ENCODE measurements at places on chromosomes 1 and 21. TPM values are rescaled to one million over a fixed set of nuclear protein-coding genes. Genes with fewer than 3 reads are reported as not detected.

DNA sequence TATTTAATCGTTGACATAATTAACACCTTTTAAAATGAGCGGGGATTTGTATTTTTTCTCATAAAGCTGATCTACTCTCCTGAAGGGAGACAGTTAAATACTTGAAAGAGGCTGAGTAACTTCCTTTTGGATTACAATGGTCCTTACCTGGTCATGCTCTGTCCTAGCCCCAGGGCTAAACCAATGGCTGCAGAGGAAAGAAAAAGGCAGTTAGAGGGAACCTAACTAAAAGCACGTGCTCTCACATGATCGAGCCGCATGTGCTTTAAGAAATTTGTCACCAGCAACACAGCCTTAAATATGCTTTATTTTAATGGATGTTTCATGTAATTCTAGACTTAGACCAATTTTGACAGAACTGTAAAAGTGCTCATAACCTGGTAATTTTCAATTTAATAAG lies 132.7 kb downstream of the GPATCH2 start:
- DNase-seq, result no peak

DNA sequence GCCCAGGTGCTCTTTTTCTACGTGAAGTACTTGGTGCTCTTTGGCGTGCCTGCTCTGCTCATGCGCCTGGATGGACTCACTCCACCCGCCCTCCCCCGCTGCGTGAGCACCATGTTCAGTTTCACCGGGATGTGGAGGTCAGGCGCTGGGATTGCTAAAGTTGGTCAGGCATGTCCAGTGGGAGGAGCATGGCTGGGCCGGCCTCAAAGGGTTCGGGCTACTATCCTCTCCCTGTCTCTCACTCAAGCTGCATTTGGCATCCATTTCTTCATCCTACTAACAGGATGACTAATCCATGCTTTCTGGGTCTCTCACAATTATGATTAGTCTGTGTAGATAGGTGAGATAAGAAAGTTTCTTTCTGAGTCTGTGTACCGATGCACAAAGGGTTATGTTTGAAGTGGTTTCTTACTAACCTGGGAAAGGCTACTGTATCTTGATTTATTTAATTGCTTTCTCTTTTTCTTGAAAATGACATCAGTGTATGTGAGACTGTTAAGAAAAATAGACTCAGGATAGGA lies 135.9 kb downstream of the HHAT start:
- peak; percentile 15 for DNase-seq

- no peak for DNase-seq
Observed at GRCh38 chr1:66295803-66296202, 238.2 kb upstream of the SGIP1 start.

- peak; percentile 36 for DNase-seq
Observed at GRCh38 chr1:96519851-96520578, 201.6 kb upstream of the PTBP2 start.

LRRC38 gene
- not detected for total RNA-seq

DNA sequence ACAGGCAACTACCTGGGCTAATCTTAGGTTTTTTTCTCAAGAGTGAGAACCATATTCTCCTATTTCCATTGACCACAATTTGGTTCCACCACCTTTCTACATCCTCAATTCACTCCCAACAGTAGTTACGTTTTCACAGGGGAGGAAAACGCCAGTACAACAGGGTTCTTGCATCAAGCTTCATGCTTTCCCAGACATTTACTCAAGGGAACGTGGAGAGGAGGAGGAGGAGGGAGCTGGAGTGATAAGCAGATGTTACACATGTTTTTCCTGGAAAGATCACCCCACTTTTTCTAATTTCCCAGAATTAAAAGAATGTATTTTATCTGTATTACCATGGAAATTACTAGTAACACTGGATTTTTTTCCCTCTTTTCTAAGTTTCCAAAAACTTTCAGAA lies 58.3 kb downstream of the RGS5 start:
- DNase-seq, result no peak

- no peak for DNase-seq
Observed at GRCh38 chr1:207579436-207579799, 65.5 kb upstream of the CR1L start.

ARHGAP30 gene
- total RNA-seq, result 2.7 TPM

DNA sequence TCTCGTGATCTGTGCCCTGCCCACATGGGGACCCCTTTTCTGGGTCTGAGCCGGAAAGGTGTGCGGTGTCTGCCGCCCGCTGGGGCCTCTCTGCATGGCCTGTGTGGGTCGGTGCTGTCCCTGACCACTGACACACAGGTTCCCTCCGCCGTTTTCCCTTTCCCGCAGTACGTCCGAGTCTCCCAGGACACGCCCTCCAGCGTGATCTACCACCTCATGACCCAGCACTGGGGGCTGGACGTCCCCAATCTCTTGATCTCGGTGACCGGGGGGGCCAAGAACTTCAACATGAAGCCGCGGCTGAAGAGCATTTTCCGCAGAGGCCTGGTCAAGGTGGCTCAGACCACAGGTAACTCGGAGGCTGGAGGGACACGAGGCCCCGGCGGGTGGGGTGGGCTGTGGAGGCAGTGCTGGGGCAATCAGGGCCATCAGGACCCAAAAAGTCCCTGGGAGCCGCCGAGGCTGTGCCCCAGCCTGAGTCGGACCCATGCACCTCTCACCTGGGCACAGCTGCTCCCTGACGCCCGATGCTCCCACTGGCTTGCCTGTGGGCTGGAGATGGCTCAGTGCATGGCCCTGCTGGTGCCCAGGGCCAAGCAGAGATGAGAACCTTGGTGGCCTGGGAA lies 13.3 kb downstream of the TRPM2 start:
- no peak for DNase-seq

DNA sequence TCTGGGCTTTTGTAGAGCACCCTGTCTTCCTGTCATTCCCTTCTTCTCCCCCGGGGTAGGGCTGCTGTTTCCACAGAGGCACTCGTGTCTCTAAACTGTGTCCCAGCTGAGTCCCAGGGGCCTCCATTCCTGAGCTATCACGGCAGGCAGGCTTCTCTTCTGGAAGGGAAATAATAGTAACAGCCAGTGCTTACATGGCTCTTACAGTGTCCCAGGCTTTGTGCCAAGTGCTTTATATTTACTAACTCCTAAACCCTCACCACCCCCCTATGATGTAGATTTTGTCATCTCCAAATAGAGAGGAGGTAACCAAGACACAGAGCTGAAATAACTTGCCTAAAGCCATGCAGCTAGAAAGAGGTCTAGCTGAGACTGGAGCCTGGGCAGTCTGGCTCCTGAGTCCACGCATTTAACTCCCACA lies 1.4 kb upstream of the CELF3 start:
- DNase-seq, result no peak

- DNase-seq, result no peak
Observed at GRCh38 chr1:207752456-207752998, 673 bp downstream of the CD46 start.

DDX20 gene
- total RNA-seq, result 25.8 TPM

DNA sequence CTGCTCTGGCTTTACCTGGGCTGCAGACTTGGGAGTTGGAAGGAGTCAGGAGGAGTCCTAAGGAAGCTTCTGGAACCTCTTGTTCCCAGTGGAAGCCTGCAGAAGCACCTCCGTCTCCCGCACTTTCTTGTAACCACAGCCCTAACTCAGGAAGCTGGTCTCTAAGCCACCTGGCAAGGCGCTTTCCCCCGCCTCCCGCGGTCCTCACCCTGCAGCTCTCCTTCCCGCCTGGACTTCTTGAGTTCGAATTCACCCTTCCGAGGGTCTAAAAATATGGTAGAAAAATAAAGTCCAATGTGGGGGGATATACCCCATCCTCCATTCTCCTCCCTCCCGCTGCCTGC lies 15.1 kb downstream of the PAX7 start:
- DNase-seq, result no peak

APCS gene
- not detected for total RNA-seq

DNA sequence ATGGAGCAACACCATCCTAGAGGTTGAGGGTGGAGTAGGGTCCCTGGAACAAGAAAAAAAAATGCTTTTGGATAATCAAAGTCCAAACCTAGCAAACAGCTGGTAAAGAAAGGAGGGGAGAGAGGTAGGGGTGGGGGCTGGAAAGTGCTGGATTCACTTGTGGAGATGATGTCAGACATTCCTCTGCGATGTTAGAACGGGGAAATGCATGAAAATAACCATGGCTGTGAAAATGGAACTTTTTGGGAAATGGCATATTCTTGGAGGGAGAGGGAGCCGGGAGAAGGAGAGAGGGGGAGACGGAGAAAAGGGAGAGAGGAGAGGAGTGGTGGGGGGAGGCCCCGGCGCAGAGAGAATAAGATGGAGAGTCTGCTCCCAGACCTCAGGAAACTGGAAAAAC lies 53.6 kb downstream of the OLFML2B start:
- no peak for DNase-seq

- DNase-seq, result no peak
Observed at GRCh38 chr1:178155481-178156255, 61.8 kb downstream of the RASAL2 start.

DNA sequence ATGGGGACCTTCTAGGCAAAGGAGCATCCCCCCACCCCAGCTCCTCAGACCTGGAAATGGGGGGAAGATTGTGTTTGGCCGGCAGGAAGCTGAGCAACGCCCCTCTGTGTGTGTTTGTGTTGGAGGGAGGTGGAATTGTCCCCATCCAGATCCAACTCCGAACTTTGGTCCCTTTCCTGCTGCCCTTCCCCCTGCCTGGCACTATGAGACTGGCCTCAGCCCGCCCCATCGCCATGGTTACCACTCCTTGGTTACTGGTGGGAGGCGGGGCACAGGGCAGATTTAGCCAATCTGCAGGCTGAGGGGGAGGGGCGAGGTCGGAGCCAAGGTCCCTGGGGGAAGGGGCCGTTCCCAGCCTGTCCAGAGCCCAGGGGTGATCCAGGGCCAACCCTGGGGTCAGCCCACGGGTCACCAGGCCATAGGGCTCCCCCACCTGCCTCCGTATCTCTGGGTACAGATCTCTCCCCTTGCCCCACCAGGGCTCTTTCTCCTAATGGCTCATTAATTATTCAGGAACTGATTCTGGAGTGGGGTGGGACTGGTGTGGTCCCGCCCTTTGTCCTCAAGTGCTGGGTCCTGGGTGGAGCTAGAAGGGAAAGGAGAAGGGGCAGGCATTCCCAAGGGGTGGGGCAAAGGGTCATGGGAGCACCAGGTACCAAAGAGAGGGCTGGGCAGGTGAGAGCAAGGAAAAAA lies 15.2 kb downstream of the PTPRF start:
- DNase-seq, result peak; percentile 55

DNA sequence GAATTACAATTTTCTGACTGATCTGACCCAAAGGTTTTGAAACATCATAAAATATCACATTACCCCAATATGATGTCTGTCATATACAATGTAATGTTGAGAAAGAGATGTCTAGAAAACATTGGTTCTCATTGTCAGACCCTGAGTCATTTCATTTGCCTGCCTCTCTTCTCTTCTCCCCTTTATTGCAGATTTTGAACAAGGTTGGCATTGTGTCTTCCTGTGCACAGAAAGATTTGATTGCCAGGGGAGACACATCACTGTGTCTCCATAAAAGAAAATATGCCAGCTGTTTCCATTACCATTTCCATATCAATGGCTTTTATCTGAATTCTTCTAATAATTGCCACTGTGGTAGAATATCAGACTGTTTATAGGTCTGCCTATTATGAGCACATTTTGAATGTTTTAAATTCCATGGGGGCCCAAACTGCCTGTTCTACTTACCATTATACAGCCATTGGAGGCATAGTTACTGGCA lies 65.6 kb downstream of the IFI44 start:
- DNase-seq, result no peak

DNA sequence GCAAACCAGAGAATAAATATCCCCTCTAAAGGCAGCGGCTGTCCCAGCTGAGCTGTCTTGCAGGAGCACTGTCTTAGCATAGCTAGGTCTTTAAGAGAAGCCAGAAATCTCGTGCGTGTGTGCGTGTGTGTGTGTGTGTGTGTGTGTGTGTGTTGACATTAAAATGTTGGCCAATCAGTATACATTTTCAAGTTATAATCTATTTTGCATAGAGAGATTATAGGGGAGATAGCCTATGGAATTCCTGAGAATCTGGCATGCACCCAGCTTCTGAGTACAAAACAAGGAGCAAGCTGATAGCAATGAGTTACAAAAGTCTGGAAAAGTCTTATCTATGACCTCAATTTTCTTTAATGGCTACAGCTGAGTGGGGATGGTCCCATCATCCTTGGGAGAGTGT lies 17.7 kb downstream of the METTL13 start:
- DNase-seq, result no peak

RHBG gene
- not detected for total RNA-seq

AIRE gene
- total RNA-seq, result not detected

TDRD10 gene
- 1.3 TPM for total RNA-seq

GRCh38 chr21:23951251-23951650 lies 1656.0 kb downstream of the MRPL39 start:
- DNase-seq, result no peak

ANKRD34A gene
- total RNA-seq, result 0.26 TPM

IL20 gene
- not detected for total RNA-seq

CD1B gene
- not detected for total RNA-seq

STYXL2 gene
- not detected for total RNA-seq

DNA sequence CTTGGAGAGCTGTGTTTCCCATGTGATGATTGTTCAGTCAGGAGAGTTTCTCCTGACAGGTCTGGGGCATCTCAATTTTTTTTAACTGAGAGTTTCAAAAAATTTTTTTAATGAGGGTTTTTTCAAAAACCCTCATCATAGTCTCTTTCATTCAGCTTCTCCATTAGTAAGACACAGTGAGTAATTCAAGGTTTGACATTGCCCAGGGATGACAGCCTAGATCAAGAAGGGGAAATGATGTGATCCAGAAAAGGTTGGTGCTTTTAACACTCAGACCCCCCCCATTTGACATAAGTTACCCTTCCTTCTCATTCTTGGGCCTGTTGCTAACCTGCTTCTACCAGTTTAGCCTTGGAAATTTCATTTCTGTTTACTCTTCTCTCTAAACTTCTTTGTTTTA lies 189.4 kb upstream of the HOOK1 start:
- no peak for DNase-seq

ZP4 gene
- total RNA-seq, result not detected

DNA sequence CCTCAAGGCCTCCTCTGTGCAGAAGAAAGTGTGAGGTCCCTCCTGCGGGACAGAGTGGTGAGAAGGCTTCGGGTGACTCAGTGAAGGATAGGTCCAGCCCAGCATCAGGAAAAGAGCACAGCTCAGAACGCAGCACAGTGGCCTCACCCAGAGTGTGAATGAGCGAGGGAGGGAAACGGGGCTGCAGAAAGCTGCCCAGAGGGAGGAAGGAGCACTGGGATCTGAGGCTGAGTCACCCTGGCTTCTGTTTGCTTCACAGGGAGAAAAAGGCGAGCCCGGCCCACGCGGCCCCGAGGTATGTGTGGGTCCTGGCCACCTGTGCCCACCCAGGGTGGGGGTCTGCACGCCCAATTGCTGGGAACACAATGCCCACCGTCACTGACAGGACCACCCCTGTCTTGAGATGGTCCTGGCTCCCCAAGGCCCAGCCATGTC lies 24.3 kb downstream of the COL6A2 start:
- peak; percentile 11 for DNase-seq

GRCh38 chr1:1115136-1115785 lies 628 bp downstream of the C1orf159 start:
- DNase-seq, result no peak

- DNase-seq, result no peak
Observed at GRCh38 chr21:42171091-42172053, 47.6 kb upstream of the ABCG1 start.

LAMC2 gene
- 17.4 TPM for total RNA-seq
